ENCODE measurements at places on chromosomes 4 and X. TPM values are rescaled to one million over a fixed set of nuclear protein-coding genes. Genes with fewer than 3 reads are reported as not detected.

The BBS7 gene
- 17.5 TPM for total RNA-seq

The CXCL10 gene
- total RNA-seq = 1.3 TPM

DNA sequence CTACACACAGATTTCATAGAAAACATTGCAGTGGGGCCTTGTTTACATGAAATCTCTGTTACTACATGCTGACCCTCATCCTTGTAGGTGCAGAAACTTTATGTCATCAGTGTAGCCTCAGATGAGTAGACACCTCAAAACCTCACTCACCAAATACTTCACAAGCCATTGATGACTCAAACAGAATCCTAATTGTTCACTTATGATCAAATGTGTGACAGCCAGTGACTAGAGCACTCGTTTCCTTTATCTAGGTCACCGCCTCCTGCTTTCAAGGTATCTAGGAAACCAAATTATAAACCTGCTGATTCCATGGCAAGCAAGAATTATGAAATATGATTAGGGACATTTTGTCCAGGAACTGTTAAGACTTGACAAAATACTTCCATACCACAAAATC is 255.8 kb upstream of the GPRIN3 start:
- peaks cover 8% of the 10 kb centered on the region for H3K27me3 ChIP-seq
- no peak overlapping the region for H3K4me3 ChIP-seq
- DNase-seq = no peak
- H3K36me3 ChIP-seq = no peaks in the 10 kb centered on the region
- H3K27ac ChIP-seq = no peak overlapping the region

- no peaks in the 10 kb centered on the region for H3K36me3 ChIP-seq
- H3K4me1 ChIP-seq = no peaks in the 10 kb centered on the region
- no peak overlapping the region for H3K27ac ChIP-seq
- H3K27me3 ChIP-seq = no peaks in the 10 kb centered on the region
- no peak overlapping the region for H3K4me3 ChIP-seq
- DNase-seq = no peak
Observed at GRCh38 chr4:23484689-23485088, 405.2 kb downstream of the PPARGC1A start.

The AKAP4 gene
- total RNA-seq = not detected

- H3K27ac ChIP-seq = no peak overlapping the region
- no peaks in the 10 kb centered on the region for H3K4me1 ChIP-seq
- DNase-seq = no peak
- no peaks in the 10 kb centered on the region for H3K27me3 ChIP-seq
Observed at GRCh38 chr4:93199492-93199891, 629.1 kb upstream of the ATOH1 start.

- H3K27ac ChIP-seq = no peak overlapping the region
- no peaks in the 10 kb centered on the region for H3K4me1 ChIP-seq
- H3K4me3 ChIP-seq = no peak overlapping the region
- no peak for DNase-seq
- no peaks in the 10 kb centered on the region for H3K36me3 ChIP-seq
- H3K27me3 ChIP-seq = no peaks in the 10 kb centered on the region
Observed at GRCh38 chr4:30601070-30601865, 118.9 kb upstream of the PCDH7 start.

DNA sequence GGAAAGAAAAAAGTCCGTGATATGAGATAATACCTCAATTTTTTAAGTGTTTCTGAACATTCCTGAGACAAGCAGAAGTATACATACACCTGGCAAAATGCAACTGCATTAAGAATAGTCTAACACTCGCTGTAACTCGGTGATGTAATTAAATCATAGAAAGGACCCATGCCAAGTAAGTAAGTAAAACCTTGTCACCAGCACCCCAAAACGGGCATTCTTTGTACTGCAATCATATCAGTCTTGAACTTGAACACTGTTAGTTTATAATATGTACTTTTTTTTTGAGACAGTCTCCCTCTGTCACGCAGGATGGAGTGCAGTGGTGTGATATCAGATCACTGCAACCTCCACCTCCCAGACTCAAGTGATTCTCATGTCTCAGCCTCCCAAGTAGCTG is 47.4 kb downstream of the SMIM14 start:
- H3K27me3 ChIP-seq = no peaks in the 10 kb centered on the region
- no peak overlapping the region for H3K27ac ChIP-seq
- H3K4me3 ChIP-seq = no peak overlapping the region
- H3K36me3 ChIP-seq = no peaks in the 10 kb centered on the region
- no peaks in the 10 kb centered on the region for H3K4me1 ChIP-seq

The PCSK1N gene
- total RNA-seq = 0.23 TPM

DNA sequence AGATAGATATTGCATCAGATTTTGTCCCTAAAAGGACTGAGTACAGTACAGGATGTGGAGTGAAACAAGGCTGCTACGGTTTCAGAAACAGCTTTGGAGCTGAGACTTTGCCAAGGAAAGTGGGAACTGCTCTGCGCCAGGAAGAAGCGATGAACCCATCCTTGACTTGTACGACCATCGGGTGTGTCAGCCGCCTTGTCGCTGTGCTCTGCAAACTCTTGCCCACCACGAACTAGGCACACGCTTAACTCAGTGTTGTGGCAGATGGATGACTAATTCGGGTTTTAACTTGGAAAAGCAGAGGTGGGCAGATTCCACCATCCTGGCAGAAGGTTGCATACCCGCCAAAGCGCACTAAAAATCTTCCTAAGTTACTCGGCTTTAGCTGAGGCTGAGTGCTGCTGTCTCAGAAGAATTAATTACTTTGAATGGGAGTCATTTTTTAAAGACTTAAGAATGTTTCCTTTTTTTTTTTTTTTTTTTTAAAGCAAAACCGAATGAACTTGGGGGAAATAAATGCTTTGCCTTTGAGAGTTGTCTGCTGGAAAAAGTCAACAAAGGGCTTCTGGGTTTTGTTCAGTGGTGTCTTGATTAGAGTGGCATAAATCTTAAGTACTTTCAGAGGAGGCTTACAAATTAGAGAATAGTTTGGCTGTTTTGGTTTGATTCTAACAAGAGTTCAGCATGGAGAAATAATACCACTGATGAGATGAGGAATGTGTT is 69.5 kb downstream of the SHROOM2 start:
- peaks cover 7% of the 10 kb centered on the region for H3K4me1 ChIP-seq
- H3K27me3 ChIP-seq = peaks cover 6% of the 10 kb centered on the region
- no peak for DNase-seq
- H3K27ac ChIP-seq = no peak overlapping the region

The BGN gene
- total RNA-seq = not detected

- no peak for DNase-seq
- no peak overlapping the region for H3K4me3 ChIP-seq
- no peak overlapping the region for H3K27ac ChIP-seq
- no peaks in the 10 kb centered on the region for H3K27me3 ChIP-seq
- H3K36me3 ChIP-seq = no peaks in the 10 kb centered on the region
Observed at GRCh38 chr4:22674700-22675099, 18.0 kb upstream of the GBA3 start.

DNA sequence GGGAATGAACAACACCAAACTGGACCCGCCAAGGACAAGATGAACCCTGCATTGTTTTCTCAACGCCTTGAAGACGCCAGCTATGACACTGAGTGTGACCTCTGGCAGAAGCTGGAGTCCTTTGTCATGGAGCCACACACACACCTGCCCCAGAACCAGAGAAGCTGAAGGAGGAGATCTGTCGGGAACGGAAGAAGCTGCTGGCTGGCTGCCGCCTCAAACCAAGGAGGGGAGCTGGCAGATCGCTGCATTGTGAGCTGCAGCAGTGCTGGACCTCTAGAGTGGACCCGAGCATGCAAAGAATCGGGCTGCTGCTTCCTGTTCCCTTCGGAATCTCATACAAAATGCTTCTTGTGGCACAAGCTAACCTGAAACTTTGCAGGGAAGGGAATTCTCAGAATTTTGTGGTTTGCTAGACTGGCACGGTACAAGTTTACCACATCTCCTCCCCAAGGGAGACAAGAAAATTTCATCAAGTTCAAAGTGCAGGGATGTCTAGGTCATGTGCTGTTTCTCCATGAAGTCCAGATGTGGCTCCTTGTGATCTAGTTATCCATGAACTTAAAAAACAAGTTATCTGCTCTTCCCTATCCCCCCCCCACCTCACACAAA is 23.4 kb upstream of the GLRB start:
- no peaks in the 10 kb centered on the region for H3K36me3 ChIP-seq
- no peak overlapping the region for H3K4me3 ChIP-seq
- H3K4me1 ChIP-seq = no peaks in the 10 kb centered on the region

DNA sequence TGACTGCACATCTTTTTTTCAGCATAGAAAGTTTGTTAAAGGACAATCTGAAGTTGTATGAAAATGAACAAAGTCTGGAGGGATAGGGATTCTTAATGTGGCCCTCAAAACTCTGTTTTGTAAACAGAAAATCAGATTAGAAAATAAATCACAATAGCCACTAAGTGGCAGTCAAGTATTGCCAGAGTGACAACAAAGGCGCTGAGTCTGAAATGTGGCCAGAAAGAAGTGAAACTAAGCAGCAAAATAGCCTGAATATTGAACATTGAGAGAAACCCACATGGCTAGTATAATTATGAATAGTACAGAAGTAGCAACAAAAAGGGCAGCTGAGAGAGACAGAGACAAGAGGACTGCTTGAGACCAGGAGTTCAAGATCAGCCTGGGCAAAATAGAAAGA is 81.1 kb upstream of the CT45A1 start:
- no peak overlapping the region for H3K4me3 ChIP-seq
- H3K36me3 ChIP-seq = no peaks in the 10 kb centered on the region
- H3K27me3 ChIP-seq = no peaks in the 10 kb centered on the region
- no peak for DNase-seq
- no peaks in the 10 kb centered on the region for H3K4me1 ChIP-seq

GRCh38 chr4:82419451-82419850 is 10.8 kb downstream of the HNRNPDL start:
- DNase-seq = no peak
- peaks cover 28% of the 10 kb centered on the region for H3K27me3 ChIP-seq
- H3K36me3 ChIP-seq = peaks cover 24% of the 10 kb centered on the region
- no peak overlapping the region for H3K27ac ChIP-seq

DNA sequence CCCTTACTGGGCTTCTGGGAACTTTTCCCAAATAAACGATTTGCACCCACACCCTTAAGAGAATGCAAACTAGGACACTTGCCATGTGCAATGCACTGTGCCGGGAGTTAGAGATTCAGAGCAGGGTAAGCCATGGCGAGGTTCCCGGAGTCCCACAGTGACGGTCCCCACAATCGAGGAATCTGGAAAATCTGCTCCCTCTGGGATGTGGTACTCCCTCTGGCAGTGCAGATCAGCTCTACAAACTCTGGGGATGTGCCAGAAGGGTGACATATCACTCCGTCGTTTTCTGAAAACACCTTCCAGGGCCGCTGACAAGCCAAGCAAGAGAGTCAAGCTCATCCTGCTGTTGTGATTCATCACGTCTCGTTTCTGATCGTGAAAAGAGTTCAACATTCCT is 537.5 kb downstream of the BCOR start:
- no peak for DNase-seq
- H3K4me1 ChIP-seq = no peaks in the 10 kb centered on the region
- H3K4me3 ChIP-seq = no peak overlapping the region
- H3K27me3 ChIP-seq = no peaks in the 10 kb centered on the region

- no peak for DNase-seq
Observed at GRCh38 chr4:78767350-78767749, 8.8 kb upstream of the BMP2K start.

DNA sequence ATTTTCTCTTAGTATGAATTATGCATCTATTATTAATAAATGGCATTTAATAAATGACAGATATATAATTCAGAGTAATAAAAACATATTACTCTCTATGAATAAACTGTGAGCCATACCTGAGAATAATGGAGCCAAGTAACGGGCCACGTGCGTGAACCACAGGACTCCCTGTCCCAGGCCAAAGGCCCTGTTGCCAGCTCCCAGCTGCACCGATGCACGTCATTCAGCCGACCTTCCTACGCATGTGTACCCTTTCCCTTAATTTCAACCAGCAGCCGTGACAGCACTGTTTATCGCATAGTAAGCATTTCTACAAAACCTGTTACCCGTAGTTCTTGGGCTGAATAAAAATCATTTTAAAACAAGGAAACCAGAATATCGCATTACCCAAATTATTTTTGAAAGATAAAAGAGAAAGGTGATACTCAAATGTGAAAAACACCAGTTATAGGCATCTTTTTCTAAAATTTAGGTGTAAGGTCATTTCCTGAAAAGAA is 827.2 kb upstream of the FRG1 start:
- H3K4me3 ChIP-seq = no peak overlapping the region
- no peaks in the 10 kb centered on the region for H3K36me3 ChIP-seq
- no peaks in the 10 kb centered on the region for H3K4me1 ChIP-seq
- no peak overlapping the region for H3K27ac ChIP-seq
- no peak for DNase-seq
- H3K27me3 ChIP-seq = no peaks in the 10 kb centered on the region

GRCh38 chr4:18405054-18405453 is 383.5 kb upstream of the LCORL start:
- no peak overlapping the region for H3K4me3 ChIP-seq
- no peak overlapping the region for H3K27ac ChIP-seq
- no peak for DNase-seq
- no peaks in the 10 kb centered on the region for H3K36me3 ChIP-seq
- no peaks in the 10 kb centered on the region for H3K27me3 ChIP-seq
- peaks cover 2% of the 10 kb centered on the region for H3K4me1 ChIP-seq

DNA sequence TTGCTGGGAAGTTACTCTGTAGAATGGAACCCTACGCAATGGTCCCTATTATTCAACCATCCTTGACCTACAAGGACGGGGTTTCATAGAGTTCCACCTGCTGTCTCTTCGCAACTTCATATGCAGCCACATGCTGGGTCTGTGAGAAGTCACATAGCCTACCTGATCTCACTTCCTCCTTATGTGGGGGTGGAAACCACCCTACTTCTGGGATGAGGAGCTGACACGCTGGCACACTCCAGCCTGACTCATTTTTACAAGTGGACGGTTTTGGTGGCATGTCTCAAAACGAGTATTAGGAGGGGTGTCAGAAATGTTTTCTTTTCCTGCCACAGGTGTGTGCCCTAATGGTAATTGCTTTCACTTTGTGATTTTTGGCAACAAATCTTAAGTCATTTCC is 36.8 kb upstream of the ARSD start:
- H3K27ac ChIP-seq = no peak overlapping the region
- H3K36me3 ChIP-seq = no peaks in the 10 kb centered on the region
- no peaks in the 10 kb centered on the region for H3K4me1 ChIP-seq
- H3K4me3 ChIP-seq = no peak overlapping the region

GRCh38 chr4:20859097-20859781 is 159.0 kb downstream of the PACRGL start:
- no peaks in the 10 kb centered on the region for H3K27me3 ChIP-seq
- no peak for DNase-seq
- H3K4me1 ChIP-seq = no peaks in the 10 kb centered on the region
- H3K36me3 ChIP-seq = no peaks in the 10 kb centered on the region
- no peak overlapping the region for H3K4me3 ChIP-seq
- no peak overlapping the region for H3K27ac ChIP-seq

- no peaks in the 10 kb centered on the region for H3K36me3 ChIP-seq
- no peaks in the 10 kb centered on the region for H3K4me1 ChIP-seq
- H3K4me3 ChIP-seq = no peak overlapping the region
- H3K27ac ChIP-seq = no peak overlapping the region
- no peak for DNase-seq
Observed at GRCh38 chr4:186604124-186604807, 48.9 kb upstream of the MTNR1A start.

The S100G gene
- total RNA-seq = not detected

- DNase-seq = no peak
- no peaks in the 10 kb centered on the region for H3K36me3 ChIP-seq
- no peaks in the 10 kb centered on the region for H3K27me3 ChIP-seq
- no peak overlapping the region for H3K4me3 ChIP-seq
- no peaks in the 10 kb centered on the region for H3K4me1 ChIP-seq
Observed at GRCh38 chr4:110904435-110905065, 281.7 kb upstream of the PITX2 start.

- H3K36me3 ChIP-seq = no peaks in the 10 kb centered on the region
- H3K4me3 ChIP-seq = no peak overlapping the region
- no peak for DNase-seq
- no peaks in the 10 kb centered on the region for H3K4me1 ChIP-seq
- no peaks in the 10 kb centered on the region for H3K27me3 ChIP-seq
- no peak overlapping the region for H3K27ac ChIP-seq
Observed at GRCh38 chr4:113090954-113091353, 41.5 kb downstream of the ANK2 start.

The NEK1 gene
- 11.1 TPM for total RNA-seq

The UGT2B28 gene
- total RNA-seq = not detected
